CD4-positive, alpha-beta T cell treated with Interleukin-1 beta for 1 hour (primary cell): ENCODE measurements at places on chromosomes 11 and 22.

DNA sequence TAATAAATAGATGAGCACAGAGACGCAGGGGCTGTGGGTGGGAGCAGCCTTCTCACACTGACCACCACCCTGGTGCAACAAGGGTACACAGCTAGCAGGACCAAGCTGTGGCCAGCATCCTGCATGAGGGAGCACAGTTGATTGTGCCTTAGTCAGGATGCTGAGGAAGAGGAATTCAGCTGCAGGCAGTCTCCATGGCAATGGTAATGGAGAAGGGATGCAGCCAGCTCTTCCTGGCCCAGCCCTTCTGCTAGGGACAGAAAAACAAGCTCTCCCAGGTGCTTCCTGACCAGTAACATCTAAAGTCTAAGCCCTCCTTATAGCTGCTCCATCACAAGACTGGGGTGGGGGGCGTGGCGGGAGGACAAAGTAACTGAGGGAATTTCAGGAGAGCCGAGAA is 363.5 kb downstream of the BUD13 start:
- DNase-seq: no peak

- no peak for DNase-seq
Measured at GRCh38 chr11:117070016-117070415, 28.2 kb downstream of the SIK3 start.

- no peak for DNase-seq
Measured at GRCh38 chr22:17844150-17844549, 69.9 kb upstream of the BID start.

- DNase-seq: no peak
Measured at GRCh38 chr11:102154806-102155205, 44.6 kb downstream of the YAP1 start.

DNA sequence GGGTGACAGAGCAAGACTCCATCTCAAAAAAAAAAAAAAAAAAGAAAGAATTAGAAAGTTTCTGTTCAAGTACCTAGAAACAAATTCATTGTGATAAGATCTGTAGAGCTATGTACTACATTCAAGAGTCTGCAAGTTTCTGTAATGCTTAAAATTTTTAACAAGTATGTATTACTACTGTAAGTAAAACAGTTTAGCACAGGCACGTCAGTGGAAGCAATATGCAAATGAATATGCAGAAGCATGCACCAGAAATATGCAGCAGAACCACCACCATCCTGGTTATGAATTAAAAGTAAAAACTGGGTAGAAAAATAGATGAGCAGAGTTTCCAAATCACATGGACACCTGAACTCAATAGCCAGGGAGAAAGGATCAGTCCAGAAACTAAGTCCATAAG is 19.3 kb downstream of the SBF2 start:
- no peak for DNase-seq

DNA sequence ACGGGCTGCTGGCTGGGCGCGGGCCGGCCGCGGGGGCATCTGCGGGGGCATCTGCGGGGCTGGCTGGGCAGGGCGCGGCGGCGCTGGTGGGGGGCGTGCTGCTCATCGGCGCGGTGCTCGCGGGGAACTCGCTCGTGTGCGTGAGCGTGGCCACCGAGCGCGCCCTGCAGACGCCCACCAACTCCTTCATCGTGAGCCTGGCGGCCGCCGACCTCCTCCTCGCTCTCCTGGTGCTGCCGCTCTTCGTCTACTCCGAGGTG is 194 bp downstream of the DRD4 start:
- no peak for DNase-seq

DNA sequence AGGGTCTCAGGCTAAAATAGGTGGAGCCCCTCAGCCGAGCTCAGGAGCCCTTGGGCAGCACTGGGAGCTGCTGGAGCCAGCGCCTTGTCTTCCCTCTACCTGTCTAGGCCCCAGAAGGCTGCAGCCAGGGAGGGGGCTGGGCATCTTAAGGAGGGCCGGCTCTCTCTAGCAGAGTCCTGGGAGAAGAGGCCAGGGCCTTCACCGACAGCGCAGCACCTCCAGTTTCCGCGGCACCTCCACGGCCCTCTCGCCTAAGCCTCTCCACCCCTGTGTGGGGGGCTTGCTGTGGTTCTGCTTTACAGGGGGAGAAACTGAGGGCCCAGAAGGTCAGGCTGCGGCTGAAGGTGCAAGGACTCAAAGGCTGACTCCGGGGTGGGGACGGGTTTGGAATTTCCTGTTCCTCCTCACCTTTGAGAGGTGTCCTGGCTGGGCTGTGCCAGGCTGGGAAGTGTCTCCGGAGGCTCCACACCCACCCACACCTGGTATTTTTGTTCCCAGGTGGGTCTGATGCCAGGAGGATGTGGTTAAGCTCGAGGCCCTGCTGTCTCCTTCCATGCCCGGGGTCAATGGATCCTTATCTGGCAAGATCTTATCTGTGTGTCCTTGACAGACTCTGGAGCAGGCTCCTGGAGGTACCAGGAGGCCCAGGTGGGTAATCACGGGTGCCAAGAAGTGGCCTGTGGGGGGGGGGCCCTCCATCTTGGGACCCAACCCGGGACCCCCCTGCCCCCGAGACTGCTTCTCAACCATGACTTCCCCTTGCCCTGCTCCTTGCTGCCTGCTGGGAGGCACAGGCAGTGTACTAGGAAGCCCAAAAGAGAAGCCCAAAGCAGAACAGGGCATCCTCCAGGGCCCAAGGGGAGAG is 95.3 kb upstream of the FGF3 start:
- no peak for DNase-seq

DNA sequence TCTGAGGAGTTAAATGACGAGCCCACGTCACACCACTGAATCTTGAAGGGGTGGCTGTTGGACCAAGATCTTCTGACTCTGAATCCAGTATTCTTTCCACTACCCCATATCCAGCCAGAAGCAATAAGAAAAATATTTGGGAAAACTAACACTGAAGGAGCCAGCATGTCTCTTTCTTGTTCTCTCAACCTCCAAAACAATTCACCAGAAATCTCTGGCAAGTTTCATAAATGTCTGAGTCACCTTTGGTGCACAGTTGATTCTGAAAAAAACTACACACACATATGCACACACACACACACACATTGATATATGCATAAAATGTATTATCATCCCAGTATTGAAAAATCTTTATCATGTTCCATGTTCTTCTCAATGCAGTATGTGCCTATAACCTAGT is 104.3 kb upstream of the BLID start:
- no peak for DNase-seq

- no peak for DNase-seq
Measured at GRCh38 chr11:15286465-15286864, 171.7 kb downstream of the INSC start.

DNA sequence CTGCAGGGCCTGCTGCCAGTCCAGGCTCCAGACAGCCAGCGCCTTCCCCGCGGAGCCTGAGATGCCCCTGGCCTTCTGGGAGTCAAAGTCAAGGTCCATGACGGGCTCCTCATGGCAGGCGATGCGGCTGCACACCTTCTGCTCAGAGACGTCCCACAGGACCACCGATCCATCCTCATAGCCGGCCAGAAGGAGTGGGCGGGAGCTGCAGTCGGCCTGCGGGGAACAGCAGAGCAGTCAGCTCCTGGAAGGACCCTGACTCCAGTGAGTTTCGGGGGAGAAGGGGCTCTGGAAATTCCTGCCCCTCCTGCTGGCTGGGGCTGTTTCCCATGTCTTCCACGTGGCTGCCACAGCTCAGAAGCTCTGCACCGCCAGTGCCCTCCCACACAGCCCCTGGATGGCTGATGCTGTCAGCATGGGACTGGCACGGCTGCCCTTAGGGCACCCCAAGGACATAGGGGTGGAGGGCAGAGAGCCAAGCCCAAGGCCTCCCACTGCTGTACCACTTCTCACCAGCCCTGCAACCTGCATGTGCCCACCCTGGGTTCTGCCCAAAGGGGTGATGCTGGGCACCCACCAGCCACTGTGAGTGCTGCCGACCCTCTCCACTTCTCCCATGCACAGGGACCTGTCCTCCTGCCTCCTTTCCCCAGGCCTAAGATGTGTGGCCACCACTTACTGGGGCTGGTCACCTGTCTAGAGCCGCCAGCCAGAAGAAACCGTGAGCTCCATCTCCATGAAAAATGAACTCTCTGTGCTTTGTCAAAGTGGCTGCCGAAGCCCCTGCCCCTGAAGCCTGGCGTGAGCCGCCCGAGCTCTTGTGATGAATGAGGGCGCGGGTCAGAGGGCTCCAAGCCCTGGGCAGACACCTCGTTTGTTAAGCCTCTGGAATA is 41.7 kb downstream of the TBX1 start:
- DNase-seq: no peak

DNA sequence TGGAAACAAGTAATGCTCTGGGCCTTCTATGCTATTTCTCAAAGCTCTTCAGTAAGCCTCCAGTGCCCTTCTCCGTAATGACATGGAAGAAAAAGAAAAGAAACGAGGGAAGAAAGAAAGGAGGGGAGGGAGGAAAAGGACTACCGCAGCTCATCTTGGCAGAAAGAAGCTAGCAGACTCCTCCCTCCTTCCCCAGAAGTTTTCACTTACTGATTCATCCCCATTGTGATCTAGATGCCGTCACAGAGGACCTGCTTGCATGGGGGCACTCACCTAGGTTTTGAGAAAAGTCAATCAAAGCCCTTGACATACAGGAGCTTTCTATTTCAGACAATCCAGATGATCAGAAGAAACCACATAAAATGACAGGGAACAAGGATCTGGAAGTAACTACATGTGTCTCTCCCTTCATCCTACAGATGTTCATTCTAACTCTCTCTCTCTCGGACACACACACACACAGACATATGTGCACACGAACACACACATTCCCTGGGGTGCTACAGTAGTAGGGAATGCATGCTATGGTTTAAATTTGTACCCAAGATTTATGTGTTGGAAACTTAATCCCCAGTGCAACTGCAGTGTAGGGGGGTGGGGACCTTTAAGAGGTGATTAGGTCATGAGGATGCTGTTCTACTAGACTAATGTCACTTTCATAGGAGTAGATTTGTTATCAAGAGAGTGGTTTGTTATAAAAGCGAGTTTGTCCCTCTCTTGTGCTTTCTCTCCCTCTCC is 37.6 kb upstream of the RCN1 start:
- no peak for DNase-seq

- no peak for DNase-seq
Measured at GRCh38 chr11:22556381-22556780, 69.2 kb downstream of the FANCF start.

DNA sequence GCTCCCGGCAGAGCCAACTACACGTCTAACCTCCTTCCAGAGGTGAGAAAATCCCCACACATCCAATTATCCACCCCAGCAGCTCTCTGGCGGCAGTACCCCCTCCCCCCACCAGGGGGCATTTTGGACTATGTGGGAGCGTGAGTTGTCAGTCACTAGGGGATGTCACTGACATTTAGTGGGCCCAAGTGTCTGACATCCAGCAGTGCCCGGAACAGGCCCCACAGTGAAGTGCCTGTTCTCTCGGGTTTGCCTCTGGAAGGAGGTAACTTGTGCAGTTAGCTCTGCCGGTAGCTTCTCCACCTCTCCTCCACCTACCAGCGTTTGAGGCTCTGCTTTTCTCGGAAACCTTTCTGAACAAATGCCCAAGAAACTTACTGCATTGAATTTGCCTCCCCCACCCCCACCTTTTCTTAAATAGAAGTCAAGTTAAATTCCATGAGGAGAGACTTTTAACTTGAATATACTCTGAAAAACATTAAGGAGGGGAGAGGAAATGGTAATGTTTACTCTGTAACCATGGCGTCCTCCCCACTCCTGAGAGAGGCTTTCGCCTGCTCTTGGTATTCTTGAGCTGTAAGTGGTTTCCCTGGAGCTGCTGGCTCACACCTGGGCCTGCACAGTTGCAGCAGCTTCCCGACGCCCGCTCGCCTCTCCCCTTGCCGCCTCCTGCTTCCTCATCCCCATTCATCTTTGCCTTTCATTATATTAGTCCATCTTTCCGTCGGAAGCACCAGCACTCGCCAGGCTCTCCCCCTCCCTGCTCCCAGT is 112.8 kb downstream of the WNT7B start:
- DNase-seq: peak; percentile 57

DNA sequence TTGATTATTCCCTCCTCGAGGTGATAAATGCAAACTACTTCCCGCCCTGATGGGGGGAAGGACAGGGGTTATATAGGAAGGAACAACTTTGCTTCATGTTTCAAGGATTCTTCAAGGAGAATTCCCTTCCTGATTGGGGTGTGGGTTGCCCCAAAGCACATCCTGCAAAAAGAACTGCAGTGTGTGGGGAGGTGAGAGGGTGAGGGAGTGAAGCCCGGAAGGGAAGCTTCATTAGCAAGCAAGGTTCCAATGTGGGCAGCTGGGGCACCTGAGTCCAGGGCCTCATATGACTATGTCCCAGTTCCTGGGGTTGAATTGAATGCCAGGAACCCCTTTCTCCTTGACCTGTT is 326.0 kb downstream of the MN1 start:
- DNase-seq: no peak

GRCh38 chr22:45997077-45997776 is 20.3 kb upstream of the WNT7B start:
- DNase-seq: peak; percentile 71

GRCh38 chr11:10122326-10123197 is 171.5 kb downstream of the SBF2 start:
- no peak for DNase-seq

DNA sequence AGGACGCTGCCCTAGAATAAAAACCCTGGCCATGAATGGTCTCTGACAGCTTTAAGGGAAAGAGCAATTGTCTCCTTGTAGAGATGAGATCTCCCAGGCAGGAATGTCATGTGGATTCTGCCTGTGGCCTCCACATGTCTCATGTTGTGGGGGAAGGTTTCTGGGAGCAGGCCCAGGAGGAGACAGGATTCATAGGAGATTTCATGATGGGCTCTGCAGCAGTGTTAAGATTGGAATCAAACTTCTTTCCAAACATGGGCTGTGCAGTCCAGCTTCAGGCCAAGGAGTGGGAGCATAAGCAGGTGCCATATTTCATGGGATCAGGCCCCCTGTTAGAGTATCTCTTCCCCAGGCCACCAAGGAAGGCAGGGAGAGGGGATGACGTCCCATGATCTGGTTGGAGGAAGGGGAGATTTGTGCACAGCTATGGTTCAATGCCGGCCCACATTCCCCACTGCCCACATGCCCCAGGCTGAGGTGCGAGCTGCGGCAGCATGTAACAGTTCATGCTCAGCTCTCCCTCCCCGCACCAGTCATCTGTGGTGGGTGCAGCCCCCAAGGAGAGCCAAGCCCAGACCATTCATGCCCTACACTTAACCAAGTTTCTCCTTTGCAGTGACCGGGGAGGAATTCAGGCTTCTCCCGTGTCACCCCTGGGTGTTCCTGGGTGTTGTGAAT is 42.5 kb downstream of the LMO1 start:
- no peak for DNase-seq

DNA sequence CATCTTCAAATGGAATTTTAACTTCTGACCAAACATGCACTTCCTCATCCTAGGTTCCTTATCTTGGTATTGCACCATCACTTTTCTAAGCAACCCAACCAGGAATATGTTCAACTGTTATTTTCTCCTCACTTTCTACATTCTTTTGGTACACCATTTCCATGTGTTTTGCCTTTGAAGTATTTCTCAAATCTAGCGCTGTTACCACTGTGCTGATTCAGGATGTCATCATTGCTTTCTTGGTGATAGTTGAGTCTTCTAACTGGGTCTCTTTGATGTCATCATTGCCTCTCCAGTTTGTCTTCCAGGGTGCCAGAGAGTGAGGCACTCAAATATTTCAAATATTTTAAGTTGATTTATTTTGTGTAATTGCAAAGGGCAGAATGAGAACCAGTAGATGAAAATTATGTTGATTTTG is 47.5 kb downstream of the HORMAD2 start:
- no peak for DNase-seq
